Fibroblast of skin of right biceps (primary cell): ENCODE measurements at places on chromosomes 2 and 18.

DNA sequence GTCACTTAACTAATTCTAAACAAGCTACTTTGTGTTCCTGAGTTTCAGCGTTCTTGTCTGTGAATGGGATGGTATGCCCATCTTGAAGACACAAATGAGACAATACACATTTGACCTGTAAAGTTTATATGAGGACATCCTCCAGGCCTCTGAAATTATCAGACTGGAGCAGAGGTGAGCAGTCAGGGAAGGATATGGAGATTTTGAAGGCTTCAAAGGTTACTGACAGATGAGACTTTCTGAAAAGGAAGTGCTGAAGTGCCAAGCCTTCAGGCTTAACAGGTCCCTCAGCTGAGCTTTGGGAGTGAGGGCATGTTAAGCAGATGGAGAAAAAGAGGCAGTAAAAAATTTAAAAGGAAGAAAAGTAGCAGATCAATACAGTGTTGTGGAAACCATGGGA is 110.9 kb upstream of the FOSL2 start:
- DNase-seq: no peak

DNA sequence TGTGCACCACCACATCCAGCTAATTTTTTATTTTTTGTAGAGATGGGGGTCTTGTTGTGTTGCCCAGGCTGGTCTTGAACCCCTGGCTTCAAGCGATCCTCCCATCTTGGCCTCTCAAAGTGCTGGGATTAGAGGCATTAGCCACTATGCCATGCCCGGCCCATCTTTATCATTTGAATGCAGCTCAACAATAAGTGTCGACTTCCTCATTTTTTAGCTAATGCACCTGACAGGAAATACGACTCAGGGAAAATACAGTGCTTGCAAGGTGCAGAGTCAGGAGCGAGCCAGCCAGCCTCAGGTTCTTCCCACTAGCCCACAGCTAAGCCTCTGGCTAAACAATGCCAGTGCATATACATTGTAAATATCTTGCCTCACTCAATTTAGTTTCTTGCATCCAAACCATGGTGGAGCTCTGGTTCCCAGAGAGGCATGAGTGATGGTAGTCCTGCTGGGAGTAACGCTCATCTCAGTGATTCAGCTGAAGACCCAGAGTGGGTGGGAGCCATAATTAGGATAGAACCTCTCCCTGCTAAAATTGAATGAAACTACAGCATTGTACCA is 135.0 kb downstream of the TGIF1 start:
- no peak for DNase-seq

GRCh38 chr2:214297423-214297822 is 113.4 kb upstream of the VWC2L start:
- no peak for DNase-seq

DNA sequence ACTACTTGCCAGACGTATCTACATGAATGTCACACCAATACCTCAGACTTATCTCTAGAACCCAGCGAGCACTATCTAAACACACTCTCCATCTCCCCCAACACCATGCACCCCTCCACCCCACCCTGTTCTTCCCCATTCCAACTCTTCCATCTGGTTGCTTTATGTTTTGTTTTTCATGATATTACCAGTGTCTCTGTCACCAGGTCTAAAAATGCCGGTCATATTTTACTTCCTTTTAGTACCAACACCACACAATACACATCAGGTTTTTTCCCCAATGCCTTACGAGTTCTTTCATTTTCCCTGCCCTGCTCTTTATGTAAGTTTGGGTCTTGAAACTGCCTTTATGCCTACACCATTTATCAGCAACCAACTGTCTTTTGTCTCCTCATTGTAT is 10.2 kb upstream of the ITGA4 start:
- no peak for DNase-seq

DNA sequence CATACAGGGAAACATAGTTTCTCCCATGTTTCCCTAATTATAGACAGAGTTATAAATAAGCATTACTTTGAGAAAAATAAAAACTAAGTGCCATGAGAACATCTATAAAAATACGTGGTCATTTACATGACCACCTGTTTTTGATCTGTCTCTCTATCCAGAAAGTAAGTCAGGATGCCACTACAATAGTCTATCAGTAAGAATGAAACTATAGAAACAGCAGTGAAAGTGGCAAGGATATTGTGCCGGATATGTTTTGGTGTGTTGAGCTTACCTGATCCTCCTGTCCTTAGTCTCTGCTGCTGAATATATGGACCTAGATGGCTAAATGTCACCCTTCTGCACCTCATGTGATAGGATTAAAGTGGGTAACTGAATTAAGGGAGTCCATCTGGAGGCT is 512.4 kb downstream of the LRP1B start:
- no peak for DNase-seq
